SW 1271 (cell line): ENCODE measurements at places on chromosomes 11 and 22.
A peak's percentile ranks its signal among the peaks of the same experiment; 100 is the strongest.

DNA sequence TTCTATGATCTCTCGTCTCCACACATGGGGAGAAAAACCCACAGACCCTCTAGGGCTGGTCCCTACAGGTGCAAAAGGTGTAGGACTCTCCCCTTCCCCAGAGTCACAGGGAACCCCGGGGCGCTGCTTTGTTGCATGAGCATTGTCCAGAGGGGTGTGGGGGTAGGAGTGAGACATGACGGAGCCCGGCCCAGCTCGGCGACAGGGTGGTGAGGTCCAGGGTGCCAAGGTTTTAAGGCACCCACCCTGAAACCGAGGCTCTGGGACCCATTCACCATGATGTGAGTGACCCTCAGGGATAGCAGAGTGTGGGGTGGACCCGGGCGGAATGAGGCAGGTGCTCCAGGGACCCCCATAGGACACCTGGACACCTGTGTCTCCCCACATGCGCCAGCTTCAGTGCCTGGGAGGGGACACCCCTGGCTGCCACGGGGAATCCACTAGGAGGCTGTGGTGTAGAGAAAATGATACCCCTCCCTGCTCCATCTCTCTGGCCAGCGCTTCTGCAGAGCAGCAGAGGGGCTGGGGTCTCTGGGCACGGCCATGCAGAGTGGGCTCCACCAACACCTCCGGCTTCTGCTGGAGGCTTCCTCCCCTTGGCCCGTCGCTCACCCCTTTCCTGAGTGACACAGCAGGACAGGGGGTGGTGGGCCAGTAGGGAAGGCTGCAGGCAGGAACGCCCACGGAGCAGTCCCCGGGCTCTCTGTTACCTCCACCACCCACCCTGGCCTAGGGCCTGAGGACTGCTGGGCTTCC is 15.2 kb downstream of the KRTAP5-5 start:
- DNase-seq = no peak

GRCh38 chr22:39625569-39626537 is 55.3 kb downstream of the CACNA1I start:
- DNase-seq = no peak

- DNase-seq = peak; percentile 7
These were observed 751.2 kb downstream of the JRKL start for GRCh38 chr11:97140885-97141494.

DNA sequence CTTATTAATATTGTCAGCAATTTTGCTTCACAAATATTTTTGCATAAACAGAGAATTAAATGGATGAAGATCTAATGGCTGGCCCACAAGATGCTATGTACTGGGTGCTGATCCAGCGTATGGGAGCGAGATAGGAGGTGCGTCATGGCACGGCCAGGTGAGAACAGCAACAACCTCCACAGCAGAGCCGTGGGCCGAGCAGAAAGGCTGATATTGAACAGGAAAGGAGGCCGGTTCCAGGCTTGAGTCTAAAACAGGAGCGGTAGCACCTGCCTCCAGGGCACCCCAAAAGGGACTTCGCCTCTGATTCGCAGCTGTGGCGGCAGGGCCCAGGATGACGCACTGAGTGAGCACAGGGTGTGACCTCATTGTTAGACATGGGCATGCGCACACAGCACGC is 1502.1 kb downstream of the TBC1D22A start:
- no peak for DNase-seq

GRCh38 chr11:36774603-36775002 is 176.6 kb upstream of the RAG2 start:
- no peak for DNase-seq

GRCh38 chr11:118401880-118402590 is 629 bp downstream of the ATP5MG start:
- DNase-seq = no peak
